DND-41 (cell line): ENCODE measurements at places on chromosomes 3 and 15.

DNA sequence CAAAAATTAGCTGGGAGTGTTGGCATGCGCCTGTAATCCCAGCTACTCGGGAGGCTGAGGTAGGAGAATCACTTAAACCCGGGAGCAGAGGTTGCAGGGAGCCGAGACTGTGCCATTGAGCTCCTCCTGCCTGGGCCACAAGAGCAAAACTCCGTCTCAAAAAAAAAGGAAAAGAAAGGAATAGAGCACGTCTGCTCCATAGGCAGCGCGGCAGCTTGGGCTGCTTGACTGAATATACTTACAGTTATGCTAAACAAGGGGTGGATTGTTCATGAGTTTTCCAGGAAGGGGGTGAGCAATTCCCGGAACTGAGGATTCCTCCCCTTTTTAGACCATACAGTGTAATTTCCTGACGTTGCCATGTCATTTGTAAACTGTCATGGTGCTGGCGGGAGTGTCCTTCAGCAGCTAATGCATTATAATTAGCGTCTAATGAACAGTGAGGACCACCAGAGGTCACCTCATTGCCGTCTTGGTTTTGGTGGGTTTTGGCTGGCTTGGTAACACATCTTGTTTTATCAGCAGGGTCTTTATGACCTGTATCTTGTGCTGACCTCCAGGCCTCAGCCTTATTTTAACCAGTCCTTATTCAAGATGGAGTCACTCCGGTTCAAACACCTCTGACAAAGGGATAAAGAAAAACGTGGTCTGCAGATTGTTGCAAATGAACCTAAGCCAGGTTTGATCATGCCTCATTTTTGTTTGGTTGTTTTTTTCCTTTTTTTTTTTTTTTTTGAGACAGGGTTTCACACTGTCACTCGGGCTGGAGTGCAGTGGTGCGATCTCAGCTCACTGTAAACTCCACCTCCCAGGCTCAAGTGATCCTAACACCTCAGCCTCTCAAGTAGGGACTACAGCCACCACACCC, 24.9 kb upstream of the SENP5 start:
- H3K27me3 ChIP-seq: no peaks in the 10 kb centered on the region
- no peaks in the 10 kb centered on the region for H3K36me3 ChIP-seq
- no peak for DNase-seq
- no peak overlapping the region for H3K27ac ChIP-seq
- no peak overlapping the region for H3K4me3 ChIP-seq
- no peaks in the 10 kb centered on the region for H3K4me1 ChIP-seq

- no peaks in the 10 kb centered on the region for H3K4me1 ChIP-seq
- no peaks in the 10 kb centered on the region for H3K27me3 ChIP-seq
- no peak for DNase-seq
- H3K4me3 ChIP-seq: no peak overlapping the region
- H3K27ac ChIP-seq: no peak overlapping the region
Measured at GRCh38 chr15:33808720-33809457, 159.4 kb upstream of the CHRM5 start.

DNA sequence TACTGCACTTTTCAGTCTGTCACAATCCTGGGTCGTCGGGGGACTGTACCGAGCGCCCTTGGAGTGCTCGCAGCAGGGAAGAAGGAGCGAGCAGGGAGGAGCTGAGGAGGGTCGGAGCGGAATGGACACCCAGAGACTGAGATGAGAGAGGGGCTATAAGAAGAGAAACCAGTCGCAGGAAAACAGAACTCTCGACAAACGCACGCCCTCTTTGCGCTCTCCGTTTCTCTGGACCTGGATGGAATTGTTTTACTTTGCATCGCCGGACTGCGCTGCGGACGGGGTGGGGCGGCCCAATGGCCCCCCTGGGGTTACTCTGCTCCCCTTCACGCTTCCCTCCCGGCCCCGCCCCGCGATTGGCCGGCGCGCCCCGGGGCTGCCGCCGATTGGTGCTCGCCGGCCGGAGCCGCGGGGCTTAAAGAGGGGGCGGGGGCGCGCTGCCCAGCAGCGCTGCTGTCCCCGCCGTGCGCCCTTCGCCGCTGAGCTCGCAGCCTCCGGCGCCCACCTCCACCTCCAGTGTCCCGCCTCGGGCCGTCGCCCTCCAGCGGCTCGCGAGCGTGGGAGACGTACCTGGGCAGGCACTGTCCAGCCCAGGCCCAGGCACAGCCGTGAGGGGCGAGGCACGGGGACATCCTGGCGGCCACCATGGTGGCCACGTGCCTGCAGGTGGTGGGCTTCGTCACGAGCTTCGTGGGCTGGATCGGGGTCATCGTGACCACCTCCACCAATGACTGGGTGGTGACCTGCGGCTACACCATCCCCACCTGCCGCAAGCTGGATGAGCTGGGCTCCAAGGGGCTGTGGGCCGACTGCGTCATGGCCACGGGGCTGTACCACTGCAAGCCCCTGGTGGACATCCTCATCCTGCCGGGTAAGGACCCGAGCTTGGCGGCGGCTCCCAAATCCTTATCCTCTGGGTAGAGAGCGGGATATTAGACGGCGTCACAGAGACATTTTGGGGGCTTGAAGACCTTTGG, at the start of gene CLDN11:
Gene CLDN11, plus strand, starts transcription at position 447 of the 977 bp plus-strand sequence. Its CDS starts 199 bp downstream, at position 646.
- no peaks in the 10 kb centered on the region for H3K27me3 ChIP-seq
- no peaks in the 10 kb centered on the region for H3K36me3 ChIP-seq
- no peaks in the 10 kb centered on the region for H3K4me1 ChIP-seq

DNA sequence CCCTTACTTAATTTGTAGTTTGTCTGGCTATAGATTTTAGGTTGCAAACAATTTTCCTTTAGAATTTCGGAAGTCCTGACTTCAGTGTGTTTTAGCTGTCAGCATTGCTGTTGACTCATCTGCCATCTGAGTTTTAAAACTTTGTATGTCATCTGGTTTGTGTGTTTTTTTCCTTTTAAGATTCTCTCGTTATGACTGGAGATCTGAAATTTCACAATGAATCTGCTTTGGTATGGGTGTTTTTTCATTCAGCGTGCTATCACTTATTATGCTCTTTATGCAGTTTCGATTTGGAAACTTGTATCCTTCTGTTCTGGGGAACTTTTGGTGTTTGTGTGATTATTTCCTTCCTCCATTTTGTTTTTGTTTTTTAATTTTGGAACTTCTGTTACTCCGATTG, 53.7 kb upstream of the ZNF280D start:
- H3K36me3 ChIP-seq: no peaks in the 10 kb centered on the region
- no peak overlapping the region for H3K4me3 ChIP-seq
- H3K4me1 ChIP-seq: no peaks in the 10 kb centered on the region
- no peaks in the 10 kb centered on the region for H3K27me3 ChIP-seq
- H3K27ac ChIP-seq: no peak overlapping the region

DNA sequence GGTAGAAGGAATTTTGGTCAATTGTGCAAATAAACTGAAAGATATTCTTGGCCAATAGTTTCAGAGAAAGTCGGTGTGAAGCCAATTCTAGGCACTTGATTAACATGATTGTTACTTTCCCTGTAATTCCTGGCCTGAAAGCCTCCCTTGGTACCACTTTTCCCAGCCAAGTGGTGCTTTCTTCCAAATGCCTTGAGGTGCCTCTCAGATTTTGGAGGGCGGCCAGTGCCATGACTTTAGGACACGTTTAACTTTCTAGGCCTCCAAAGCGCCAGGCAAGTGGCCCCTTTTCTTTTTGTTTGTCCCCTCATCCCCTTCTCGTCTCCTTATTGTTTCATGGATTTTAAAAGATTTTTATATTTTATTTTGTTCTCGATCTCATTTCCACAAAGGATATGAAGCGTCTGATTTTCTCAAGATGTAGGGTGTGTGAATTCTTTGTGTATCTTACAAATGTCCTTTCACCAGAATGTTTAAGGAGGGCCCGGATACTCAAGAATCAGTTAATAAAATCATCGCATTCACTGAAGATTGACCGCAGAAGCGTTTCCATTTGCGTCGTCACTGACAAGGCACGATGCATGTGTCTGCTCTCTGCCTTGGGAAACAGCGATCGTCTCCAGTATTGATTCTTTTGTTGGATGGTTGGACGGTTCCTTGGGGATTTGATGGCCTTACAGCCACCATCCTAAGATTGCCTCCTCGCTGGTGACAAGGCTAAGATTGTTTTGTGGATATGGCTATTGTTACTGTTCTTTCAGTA, 87.8 kb downstream of the ASB7 start:
- H3K36me3 ChIP-seq: no peaks in the 10 kb centered on the region
- no peaks in the 10 kb centered on the region for H3K4me1 ChIP-seq
- H3K4me3 ChIP-seq: no peak overlapping the region
- no peak for DNase-seq
- H3K27ac ChIP-seq: no peak overlapping the region
- no peaks in the 10 kb centered on the region for H3K27me3 ChIP-seq

DNA sequence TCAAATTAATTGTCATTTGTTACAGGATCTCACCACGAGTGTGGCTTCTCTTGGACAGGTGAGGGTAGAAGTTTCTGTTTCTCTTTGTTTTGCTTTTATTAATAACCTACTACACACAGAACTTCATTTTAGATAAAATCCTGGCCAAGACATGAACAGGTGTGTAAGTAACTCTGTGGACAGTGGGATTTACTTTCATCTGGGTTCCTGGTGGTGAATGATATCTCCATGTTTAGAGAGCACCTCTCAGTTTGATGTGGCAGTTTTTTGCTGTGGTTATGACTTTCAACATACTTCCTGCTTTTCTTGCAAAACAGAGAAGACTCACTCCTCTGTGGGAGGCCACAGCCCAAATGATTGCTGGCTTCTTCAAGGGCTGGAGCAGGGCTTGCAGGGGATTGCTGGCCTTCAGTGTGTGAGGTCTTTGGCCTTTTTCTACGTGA, 71.1 kb upstream of the XCR1 start:
- H3K4me3 ChIP-seq: no peak overlapping the region
- no peaks in the 10 kb centered on the region for H3K36me3 ChIP-seq
- H3K27ac ChIP-seq: peak overlapping the region; percentile 91
- H3K4me1 ChIP-seq: peaks cover 54% of the 10 kb centered on the region
- no peaks in the 10 kb centered on the region for H3K27me3 ChIP-seq

DNA sequence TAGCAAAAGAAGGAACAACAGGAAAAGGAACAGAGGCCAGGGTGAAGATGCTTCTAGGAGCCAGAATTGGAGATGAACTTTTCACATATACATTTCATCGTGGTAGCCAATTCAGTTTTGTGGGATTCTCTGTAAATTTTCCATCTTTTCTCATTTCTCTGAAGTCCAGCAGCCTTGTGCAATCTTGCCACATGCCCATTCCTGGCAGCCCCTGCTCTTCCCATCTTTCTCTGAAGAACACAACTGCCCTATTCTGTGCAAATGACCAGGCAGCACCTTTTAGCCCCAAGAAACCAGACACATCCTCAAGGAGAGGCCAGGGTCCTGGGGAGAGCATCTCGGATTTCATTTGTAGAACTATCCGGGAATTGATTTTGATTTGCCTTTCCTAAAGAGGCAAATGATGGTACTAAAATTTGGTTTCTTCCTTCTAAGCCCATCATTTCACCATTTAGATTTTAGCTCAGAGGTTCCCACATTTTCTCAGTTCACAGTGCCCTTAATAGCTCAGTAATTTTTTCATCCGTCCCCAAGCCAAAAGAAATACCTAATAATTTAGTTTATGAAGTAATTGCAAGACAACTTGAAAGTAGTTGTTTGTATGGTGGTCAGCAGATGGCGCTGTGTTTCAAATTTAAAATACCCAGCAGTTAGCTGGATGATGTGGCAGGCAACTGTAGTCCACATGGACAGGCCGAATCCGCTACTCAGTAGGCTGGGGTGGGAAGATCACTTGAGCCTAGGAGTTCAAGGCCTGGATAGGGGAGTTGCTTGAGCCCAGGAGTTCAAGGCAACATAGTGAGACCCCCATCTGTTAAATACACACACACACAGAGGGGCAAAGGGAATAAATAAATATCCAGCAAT, 61.3 kb upstream of the ACKR4 start:
- no peaks in the 10 kb centered on the region for H3K4me1 ChIP-seq
- peak; percentile 56 for DNase-seq
- H3K36me3 ChIP-seq: peaks cover 84% of the 10 kb centered on the region
- H3K4me3 ChIP-seq: no peak overlapping the region
- no peaks in the 10 kb centered on the region for H3K27me3 ChIP-seq
- H3K27ac ChIP-seq: no peak overlapping the region

DNA sequence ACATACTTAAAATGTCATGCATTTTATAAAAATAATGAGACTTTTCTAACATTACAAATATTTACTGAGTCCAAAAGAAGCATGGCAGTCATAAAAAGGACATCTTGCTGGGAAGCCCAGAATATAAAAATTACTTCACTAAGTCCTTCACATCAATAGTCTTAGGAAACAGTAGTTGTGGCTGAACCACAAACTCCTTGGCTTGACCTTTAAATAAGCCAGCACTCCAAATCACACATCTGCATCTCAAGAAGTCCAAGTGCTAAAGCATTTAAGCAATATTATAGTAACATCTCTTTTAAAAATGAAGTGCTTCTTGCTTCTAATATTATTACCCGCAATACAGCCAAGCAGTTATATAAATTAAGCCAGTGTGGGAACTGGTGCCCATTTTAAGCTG, 8.8 kb downstream of the CCNL1 start:
- H3K27ac ChIP-seq: no peak overlapping the region
- H3K27me3 ChIP-seq: no peaks in the 10 kb centered on the region
- H3K4me1 ChIP-seq: peaks cover 23% of the 10 kb centered on the region
- H3K4me3 ChIP-seq: no peak overlapping the region
- no peak for DNase-seq
- peaks cover 100% of the 10 kb centered on the region for H3K36me3 ChIP-seq

DNA sequence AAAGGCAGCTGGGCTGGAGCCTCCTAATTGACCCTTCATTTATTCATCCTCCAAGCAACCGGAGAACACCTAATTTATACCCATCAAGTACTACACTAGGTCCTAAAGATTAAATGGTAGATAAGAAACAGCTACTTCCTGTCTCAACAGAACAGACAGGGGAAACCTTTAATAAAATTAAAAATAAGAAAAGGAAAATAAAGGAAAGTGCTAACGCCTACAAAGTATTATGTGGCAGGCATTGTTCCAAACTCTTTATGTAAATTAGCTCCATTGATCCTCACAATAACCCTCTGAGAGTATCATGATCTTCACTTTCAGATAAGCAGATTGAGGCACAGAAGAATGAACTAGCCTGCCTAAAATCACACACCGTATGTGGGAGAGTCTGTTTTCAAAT, 139.5 kb downstream of the CNTN6 start:
- no peaks in the 10 kb centered on the region for H3K36me3 ChIP-seq
- no peaks in the 10 kb centered on the region for H3K4me1 ChIP-seq
- H3K27me3 ChIP-seq: no peaks in the 10 kb centered on the region

GRCh38 chr3:74149466-74149865, 465.0 kb downstream of the CNTN3 start:
- H3K4me1 ChIP-seq: no peaks in the 10 kb centered on the region
- H3K36me3 ChIP-seq: no peaks in the 10 kb centered on the region
- H3K27me3 ChIP-seq: no peaks in the 10 kb centered on the region
- H3K27ac ChIP-seq: no peak overlapping the region
- no peak for DNase-seq

- no peaks in the 10 kb centered on the region for H3K27me3 ChIP-seq
- H3K36me3 ChIP-seq: peaks cover 54% of the 10 kb centered on the region
- no peak overlapping the region for H3K27ac ChIP-seq
- no peaks in the 10 kb centered on the region for H3K4me1 ChIP-seq
Measured at GRCh38 chr3:129474984-129475804, 35.2 kb downstream of the IFT122 start.
